Activated CD4-positive, alpha-beta T cell treated with anti-CD3 and anti-CD28 coated beads for 24 hours (primary cell): ENCODE measurements at places on chromosomes 4 and X.

GRCh38 chrX:108097380-108097779, 5.8 kb downstream of the ATG4A start:
- no peak for DNase-seq

GRCh38 chr4:73438048-73438447, 2.0 kb downstream of the AFP start:
- no peak for DNase-seq

DNA sequence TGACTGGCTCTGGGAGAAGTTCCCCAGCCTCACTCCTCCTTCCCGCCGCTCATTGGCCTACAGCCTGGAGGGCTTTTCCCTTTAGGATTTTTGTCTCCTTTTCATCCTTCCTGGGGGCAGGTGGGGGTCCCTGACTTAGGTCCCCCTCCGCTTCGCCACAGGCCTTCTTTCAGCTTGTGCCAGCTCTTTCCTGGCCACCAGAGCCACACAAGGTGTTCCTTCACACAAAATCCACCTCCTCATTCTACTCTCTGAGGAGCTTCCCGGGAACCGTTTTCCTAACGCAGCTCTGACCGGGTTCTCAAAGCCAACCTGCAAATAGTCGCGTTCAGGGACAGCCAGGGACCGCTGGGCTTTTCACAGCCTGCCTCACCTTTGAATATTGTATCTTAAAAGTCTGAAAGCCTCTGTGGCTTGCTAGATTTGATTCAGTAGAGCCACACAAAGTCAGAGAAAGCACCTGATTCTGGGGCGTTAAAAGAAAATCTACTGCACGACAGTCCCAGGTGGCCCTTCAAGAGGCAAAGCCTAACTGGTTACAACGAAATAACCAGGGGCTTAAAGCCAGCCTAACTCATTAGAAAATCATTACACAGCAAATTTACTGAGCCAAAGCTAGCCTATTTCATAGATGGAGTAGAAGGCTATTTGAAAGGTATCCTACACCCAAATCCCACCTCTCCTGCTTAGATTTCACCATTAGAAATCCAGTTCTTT, 731 bp upstream of the GPC3 start:
- no peak for DNase-seq

DNA sequence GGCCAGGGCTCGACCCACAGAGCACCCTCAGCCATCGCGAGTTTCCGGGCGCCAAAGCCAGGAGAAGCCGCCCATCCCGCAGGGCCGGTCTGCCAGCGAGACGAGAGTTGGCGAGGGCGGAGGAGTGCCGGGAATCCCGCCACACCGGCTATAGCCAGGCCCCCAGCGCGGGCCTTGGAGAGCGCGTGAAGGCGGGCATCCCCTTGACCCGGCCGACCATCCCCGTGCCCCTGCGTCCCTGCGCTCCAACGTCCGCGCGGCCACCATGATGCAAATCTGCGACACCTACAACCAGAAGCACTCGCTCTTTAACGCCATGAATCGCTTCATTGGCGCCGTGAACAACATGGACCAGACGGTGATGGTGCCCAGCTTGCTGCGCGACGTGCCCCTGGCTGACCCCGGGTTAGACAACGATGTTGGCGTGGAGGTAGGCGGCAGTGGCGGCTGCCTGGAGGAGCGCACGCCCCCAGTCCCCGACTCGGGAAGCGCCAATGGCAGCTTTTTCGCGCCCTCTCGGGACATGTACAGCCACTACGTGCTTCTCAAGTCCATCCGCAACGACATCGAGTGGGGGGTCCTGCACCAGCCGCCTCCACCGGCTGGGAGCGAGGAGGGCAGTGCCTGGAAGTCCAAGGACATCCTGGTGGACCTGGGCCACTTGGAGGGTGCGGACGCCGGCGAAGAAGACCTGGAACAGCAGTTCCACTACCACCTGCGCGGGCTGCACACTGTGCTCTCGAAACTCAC, 3.6 kb downstream of the MID1IP1 start:
- peak; percentile 4 for DNase-seq

DNA sequence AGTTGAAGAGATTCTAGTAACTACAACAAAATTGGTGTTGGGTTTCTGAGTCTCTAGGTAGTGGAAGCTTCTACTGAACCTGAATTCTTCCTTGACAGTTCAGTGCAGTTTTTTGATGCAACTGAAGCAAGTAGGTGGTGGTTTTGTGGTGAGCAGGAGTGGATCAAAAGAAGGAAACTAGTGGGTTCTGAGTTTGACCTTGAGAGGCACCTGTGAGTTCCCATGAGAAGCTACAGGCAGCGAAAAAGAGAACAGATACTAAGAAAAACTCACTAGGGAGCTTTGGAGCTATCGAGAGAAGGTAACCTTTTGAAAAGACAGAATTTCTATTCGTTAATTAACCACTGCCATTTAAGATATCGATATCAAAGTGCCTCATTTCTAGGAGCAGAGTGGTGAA, 145.2 kb downstream of the PDHA2 start:
- DNase-seq = no peak

- no peak for DNase-seq
Measured at GRCh38 chr4:185305979-185306442, 89.7 kb downstream of the LRP2BP start.

GRCh38 chr4:37644962-37645361, 41.2 kb downstream of the RELL1 start:
- no peak for DNase-seq

DNA sequence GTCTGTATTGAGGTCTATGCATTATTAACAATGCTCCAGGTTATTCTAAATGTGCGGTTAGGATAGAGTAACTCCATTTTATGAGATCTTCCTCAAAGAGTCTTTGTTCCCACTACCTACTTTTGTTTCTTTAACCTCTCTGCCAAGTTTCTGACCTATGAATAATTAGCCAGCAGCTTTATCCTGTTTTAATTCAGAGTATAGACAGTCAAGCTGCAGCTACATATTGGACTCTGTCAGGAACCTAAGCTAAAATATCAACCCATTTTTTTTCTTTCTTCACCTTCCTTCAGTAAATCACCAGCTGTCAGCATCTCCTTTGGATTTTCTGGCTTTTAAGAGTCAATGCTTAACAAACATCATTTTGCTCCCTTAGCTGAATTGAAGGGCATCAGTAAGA, 72.3 kb downstream of the TMEM47 start:
- DNase-seq = no peak

DNA sequence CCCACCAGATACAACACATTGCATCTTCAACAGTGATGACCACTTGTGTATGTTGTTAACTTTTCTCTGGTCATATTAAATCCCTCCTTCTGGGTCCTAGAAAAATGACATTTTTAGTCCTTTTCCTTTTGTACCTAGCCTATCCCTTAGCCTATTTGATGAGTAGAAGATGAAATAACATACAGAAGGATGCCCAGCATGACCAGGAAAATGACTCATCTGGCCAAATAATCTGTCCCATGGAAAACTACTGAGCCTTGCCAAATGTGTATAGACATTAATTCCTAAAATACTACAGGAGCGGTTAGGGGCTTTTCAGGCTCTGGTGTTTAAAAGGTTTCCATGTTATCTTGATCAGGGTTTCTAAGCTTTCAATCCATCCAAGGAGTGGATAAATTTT, 129.0 kb upstream of the KCNIP4 start:
- no peak for DNase-seq

DNA sequence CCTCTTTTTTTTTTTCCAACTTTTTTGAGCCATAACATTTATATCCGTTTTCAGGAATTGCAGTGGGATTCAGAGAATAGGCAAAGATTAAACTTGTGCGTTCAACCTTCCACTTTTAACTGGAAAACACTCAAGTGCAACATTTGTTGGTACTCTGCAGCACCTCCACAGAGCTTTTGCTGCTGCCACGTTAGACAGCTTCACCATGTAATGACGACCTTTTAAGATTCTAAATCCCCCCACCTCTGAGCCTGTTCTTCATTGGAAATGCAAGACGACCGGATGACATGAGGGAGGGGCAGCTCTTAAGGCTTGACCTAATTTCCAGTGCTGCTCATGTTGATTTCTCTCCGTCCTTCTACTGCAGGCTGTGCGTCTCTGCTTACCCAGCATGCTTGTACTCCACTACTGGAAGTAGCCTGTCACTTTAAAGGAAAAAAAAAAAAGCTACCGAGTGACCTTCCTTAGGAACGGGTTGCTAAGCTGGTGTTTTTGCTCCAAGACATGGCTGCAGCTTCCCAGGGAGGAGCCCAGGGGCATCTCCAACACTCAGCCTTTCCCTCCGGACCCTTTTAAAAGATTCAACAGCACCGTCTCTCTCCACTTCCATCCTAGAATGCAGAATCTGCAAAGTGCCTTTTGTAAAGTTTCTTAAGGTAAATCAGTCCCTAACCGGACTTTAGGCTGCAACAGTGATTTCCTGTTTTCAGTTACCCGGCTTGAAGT, at the start of gene CC2D2A:
Gene CC2D2A (plus strand): TSS at position 481 of the 726 bp plus-strand sequence. CDS start 6,051 bp downstream, outside the sequence.
- no peak for DNase-seq

DNA sequence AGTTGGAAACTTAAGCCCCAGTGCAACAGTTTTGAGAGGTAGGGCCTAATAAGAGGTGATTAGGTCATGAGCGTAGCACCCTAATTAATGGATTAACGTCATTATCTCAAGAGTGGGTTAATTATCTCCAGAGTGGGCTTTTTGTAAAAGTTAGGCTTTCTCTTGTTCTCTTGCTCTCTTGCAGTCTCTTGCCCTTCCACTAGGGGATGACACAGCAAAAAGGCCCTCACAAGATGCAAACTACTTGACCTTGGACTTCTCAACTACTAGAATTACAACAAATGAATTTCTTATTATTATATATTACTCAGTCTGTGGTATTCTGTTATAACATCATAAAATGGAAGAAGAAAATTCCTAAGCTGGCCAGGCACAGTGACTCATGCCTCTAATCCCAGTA, 22.1 kb upstream of the NDST3 start:
- no peak for DNase-seq
